Nephron progenitor cell (in vitro differentiated cells): ENCODE measurements at places on chromosomes 11 and 22.

GRCh38 chr11:32316858-32317642 lies 118.3 kb downstream of the WT1 start:
- no peak for DNase-seq

- no peak for DNase-seq
Observed at GRCh38 chr22:30332551-30332950, 5.8 kb upstream of the TBC1D10A start.

- peak; percentile 25 for DNase-seq
Observed at GRCh38 chr11:85182441-85183387, 444.4 kb downstream of the DLG2 start.

GRCh38 chr11:7348432-7349304 lies 97.0 kb downstream of the SYT9 start:
- DNase-seq: peak; percentile 11

DNA sequence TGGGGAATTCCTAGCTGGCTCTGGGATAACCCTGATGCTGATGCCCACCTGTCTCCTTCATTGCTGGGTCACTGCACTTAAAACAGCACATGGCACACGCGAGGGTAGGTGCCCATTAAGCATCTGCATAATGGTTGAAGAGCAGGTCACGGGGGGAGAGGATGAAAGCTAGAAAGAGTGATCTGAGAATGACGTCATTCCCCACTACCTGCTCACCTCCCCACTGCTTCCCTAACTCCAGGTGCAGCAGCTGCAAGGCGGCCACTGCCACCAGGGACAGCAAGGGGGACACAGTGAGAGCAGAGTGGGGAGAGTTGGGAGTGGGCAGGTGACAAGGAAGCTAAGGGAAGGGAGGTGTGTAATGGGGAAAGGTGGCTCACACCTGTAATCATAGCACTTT lies 27.0 kb downstream of the ADA2 start:
- no peak for DNase-seq

DNA sequence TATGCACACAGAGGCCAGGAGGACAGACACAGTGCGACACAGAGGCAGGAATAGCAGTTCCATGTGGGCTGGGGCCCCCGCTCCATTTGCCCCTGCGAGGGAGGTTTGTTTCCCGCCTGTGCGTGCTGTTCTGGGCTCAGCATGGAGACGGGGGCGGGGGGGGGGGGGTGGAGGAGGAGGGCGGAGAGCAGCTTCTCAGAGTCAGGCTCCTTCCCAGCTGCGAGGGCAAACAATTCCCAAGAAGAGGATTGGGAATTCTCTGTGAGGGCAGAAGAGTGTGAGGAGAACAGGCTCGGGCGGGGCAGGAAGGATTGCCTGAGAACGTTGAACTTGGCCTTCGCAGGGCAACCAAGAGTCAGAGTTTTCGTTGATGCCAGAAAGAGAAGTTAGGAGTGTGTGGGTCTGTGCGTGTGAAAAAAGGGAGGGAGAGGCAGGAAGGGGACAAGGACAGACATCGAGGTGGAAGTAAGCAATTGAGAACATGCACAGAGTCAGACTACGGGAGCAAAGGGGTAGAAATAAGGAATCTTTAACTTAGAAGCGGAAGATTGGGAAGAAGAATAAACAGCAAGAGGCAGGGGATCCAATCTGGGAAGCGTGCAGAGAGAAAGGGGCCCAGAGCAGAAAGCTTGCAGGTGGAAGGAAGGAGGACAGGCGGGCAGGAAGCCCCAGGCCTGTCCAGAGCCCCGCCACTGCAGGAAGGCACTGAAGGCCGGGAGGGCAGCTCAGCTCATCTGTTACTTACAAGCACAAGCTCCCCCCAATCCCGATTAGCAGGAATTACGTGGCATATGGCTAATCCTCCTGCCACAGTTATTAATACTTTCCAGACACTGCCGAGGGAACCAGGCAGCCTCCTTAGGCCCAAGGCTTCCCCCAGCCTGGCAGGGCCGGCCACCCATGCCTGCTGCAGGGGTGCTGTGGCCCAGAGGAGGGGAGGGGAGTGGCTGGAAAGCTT lies 15.6 kb upstream of the JAM3 start:
- no peak for DNase-seq

DNA sequence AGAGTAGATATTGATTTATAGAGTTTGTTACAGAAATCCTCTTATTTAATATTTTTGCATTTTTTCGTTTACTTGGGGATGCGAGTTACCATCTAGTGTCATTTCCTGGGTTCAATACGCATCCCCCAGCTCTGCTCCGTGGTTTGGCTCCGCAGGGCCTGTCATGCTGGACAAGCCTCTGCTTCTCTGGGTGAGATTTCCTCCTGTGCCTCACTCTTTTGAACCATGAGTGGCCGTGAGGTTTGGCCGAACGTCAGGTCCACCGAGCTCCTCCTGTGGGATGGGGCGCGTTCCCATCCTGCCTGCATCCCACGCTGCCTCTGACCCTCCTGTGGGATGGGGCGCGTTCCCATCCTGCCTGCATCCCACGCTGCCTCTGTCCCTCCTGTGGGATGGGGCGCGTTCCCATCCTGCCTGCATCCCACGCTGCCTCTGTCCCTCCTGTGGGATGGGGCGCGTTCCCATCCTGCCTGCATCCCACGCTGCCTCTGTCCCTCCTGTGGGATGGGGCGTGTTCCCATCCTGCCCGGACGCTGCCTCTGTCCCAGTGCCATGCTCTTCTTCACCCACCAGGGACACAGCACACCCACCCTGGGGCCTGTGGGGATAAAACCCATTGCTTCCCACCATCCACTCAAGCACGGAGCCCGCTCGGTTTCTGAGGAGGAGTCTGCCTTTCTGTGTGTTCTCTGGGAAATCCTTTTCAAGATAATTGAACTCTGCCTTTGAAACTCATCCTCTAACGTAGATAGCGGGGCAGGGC lies 506.8 kb downstream of the BRD1 start:
- no peak for DNase-seq

GRCh38 chr22:20138868-20139267 lies 7.3 kb downstream of the ZDHHC8 start:
- DNase-seq: no peak

GRCh38 chr11:133228471-133229329 lies 303.6 kb downstream of the OPCML start:
- peak; percentile 54 for DNase-seq

GRCh38 chr11:63939397-63939891 lies 642 bp downstream of the NAA40 start:
- no peak for DNase-seq

DNA sequence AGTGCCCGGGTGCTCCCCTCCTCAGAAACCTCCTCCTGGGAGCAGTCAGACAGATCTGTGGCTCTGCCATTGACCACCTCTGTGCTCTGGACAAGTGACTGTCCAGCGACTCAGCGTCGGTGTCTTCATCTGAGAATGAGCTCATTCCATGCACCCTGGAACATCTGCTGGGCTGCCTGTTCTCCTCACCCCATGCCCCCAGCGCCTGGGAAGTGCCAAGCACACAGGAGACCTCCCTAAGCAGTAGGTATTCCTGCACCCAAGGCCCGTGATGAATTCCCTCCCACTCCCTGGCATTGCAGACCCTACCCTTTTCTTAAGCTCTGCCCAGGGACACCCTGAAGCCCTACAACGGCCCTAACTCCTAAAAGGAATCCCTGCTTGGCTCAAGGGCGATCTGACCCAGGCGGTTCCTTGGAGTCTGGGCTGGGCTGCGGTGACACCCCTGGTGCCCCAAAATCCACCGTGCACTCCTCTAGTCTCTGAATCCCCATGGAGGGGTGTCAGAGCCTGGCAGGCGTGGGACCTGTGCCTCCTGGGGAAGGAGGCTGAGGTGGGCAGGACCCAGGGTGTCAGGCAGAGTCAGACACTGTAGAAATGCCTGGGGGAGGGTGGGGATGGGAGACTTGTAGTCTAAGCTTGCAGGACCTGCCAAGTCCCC lies 92.0 kb downstream of the CEP164 start:
- no peak for DNase-seq
